ENCODE measurements at places on chromosomes 7 and 10.

DNA sequence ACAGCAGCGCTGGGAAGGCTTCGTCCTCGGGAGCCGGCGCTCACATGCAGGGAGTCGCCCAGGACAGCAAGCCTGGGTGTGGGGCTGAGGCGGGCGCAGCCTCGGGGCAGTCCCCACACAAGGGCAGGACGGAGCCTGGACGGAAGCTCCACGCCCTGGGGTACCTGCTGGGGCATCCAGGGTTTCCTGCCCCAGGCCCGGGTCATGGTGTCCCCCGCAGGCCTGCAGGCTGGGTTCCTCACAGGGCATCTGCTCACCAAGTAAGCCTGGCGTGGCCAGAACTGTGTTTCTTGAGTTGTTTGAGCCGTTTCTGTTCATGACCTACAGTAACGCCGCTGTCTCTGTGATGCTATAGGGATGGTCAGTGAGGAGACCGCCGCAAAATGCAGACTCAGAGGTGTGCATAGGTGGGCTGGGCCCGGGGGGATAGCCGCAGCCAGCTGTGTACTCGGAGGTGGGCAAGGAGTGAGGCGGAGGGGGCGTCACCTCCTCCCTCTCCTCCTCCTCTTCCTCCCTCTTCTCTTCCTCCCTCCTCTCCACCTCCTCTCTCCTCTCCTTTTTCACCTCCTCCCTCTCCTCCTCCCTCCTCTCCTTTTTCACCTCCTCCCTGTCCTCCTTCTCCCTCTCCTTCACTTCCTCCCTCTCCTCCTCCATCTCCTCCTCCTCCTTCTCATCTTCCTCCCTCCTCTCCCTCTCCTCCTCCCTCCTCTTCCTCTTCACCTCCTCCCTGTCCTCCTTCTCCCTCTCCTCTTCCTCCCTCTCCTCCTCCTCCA, 438.9 kb downstream of the DNAJB6 start:
- no peak for DNase-seq

GRCh38 chr10:35335133-35336083, 901 bp upstream of the CCNY start:
- no peak for DNase-seq

- DNase-seq, result no peak
Observed at GRCh38 chr10:125164421-125164820, 4.1 kb upstream of the CTBP2 start.

- no peak for DNase-seq
Observed at GRCh38 chr7:134463751-134464150, 4.9 kb upstream of the AKR1B1 start.

GRCh38 chr7:31362401-31362800, 21.9 kb upstream of the NEUROD6 start:
- no peak for DNase-seq

GRCh38 chr10:78919181-78919966, 149.4 kb upstream of the ZMIZ1 start:
- no peak for DNase-seq

DNA sequence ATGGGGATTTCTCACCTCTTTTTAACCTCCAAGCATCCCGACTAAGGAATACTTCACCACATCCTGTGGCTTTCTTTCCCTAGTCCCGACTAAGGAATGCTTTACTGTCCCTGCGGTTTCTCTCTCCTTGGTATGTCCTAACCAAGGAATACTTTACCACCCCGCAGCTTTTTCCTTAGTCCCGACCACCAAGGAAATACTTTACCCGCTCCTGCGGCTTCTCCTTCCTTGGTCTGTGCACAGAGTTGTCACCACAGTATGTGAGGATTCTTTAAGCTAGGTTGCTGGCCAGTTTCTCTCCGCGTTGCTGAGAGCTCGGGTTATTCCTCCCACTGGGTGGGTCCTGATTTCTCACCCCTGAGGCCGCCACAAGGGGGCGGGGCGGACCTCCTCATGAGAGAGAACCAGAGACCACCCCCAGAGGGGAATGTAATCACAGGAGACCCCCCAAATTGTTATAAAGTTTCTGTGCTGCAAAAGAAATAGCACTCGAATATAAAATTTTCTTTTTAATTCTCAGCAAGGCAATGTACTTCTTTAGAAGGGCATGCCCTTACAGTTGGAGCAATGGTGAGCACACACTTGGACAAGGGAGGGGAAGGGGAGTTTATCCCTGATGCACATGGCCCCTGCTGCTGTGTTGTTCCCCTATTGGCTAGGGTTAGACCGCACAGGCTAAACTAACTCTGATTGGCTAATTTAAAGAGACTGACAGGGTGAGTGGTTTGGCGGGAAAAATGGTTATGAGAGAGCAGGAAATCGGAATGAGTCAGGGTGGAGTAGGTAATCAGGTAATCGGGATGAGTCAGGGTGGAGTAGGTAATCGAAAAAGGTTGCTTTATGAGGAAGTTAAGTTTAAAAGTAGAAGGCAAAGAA, 12.8 kb downstream of the SUGCT start:
- DNase-seq, result no peak

DNA sequence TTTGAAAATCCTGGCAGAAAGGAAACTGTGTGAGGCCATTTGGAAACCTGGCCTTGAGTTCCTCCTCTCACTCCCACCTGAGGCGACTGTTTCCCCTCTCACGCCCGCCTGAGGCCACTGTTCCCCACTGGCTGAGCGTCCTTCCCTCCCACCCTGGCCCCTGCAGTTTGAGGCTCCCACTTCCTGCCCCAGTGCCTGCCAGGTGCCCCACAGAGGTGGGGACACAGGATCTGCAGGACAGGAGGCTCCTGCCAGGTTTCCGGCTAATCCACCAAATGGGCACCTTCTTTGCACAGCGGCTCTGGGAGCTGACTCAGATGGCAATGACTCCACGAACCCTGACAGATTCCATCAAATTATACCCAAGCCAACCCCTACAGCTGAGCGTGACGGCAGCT, 24.3 kb upstream of the LARP4B start:
- DNase-seq, result no peak

DNA sequence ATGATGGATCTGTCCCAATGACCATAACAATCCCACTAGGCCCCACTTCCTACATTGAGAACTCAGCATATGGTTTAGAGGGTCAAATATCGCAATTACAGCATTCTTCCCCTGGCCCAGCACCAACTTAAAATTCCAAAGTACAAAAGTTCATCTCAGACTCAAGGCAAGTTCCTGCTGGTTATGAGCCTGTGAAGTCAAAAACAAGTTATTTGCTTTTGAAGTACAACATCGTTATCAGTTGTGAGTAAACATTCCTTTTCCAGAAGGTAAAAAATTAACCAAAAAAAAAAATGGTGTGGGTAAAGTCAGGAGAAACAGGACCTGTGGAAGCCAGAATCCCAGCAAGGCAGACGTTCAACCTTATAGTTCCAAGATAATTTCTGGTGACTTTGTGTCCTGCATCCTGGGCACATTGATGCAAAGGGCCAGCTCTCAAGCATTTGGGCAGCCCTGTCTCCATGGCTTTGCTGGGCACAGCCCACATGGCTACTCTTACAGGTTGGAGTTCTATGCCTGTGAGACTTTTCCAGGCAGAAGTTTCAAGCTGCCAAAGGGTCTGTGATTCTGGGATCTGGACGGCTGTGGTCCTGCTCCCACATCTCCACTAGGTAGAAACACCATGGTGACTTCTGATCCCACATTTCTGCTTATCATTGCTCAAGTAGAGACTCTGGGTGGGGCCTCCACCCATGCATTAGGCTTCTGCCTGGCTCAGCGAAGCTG, 37.5 kb downstream of the AKR1C8 start:
- DNase-seq, result no peak

DNA sequence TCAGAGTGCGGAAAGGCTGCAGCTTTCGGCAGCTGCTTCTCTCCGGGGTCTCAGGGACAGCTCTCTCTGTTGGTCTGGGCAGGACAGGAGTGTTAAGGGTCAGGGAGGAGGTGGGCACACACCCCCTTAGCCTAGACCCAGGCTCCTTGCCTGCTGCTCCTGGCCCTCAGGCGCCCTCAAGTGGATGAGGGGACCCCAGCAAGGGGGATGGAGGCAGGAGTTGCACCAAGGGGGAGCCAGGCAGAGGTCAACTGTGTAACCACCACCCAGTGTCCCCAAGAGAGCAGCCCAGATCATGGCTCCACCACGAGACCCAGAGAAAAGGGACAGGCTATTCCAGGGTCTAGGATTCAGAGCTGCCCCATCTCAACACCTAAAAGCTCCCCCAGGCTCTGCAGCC, 26.9 kb downstream of the SPOCK2 start:
- DNase-seq, result no peak

DNA sequence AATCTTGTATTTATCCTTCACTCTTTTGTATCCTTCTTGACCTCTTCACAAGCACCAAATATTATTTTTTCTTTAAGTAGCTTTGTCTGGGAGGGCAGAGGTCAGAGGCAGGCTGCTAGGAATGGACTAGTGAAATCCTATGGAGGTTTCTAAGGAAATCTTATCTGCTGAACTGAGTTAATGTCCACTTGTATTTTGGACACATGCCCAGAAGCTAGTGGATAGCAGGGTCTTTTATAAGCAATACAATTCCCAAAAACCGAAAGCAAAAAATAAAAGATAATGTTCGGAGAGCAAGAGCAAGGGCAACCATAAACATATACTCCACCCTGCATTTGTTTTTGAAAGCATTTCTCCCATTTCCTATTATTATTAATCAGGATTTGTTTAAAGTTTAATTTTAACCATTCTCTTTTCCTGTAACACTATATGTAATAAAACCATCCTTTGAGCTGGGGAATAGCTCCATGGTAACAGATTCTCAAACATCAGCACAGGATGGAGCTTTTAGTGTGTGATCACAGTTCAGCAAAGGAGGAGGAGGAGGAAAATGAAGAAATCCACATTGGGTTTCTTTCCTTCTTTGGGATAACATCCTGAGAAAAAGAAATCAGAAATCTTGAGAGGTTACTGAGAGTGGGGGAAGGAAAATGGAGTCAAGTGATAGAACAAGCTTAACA, 328.2 kb upstream of the LRRN3 start:
- DNase-seq, result no peak

- DNase-seq, result no peak
Observed at GRCh38 chr7:141557360-141557759, 6.2 kb downstream of the AGK start.

- no peak for DNase-seq
Observed at GRCh38 chr10:132904181-132904813, 38.1 kb downstream of the CFAP46 start.

- no peak for DNase-seq
Observed at GRCh38 chr7:139104091-139104450, 5.4 kb downstream of the ZC3HAV1 start.

DNA sequence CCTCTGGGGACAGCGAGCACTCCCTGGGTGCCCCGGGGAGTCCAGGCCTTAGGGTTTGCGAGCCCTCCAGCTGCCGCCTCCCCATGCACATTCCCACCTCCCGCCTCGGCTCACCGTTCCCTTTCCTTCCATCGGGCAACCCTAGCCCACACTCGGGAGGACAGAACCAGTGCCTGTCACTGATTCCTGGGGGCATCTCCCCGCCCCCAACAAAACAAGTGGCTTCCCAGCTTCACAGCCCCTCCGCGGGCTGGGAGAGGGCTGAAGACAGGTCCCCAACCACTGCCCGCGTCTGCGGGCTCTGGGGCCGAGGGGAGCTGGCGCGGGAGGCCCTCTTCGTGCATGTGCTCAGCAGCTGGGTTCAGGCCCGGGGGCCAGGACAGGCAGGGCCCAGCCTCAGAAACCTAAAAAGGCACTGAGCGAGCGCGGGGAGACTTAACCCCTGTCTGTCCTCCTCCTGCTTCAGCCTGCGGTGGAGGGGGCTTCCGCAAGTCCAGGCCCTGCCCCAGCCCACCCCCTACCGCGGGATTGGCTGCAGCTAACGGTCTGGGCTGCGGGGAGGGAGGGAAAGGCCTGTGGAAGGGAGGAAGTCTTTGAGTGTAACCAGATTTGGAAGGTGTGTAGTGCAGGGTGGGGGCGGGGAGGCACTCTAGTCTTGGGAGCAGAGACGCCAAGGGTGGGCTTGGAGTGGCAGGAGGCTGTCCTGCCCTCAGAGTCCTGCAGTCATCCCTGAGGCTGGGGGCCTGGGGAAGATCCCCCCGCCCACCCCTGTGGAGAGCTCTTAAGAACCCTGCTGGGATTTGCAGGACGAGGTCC, 1.2 kb downstream of the FLNC start:
- no peak for DNase-seq

DNA sequence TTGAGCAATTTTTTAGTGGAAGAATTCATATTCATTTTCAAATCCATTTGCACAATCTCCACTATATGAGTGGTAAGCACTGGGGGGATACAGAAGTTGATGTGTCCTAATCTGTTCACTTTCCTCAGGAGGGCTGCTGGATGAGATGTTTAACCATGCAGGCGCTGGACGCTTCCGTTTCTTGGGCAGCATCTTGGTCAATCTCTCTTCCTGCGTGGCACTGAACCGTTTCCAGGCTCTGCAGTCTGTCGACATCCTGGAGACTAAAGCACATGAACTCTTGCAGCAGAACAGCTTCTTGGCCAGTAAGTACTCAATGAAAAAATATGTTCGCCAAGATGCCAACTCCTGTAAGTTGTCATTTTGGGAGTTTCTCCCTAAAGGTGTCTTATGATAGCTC, 179.3 kb downstream of the ABCA13 start:
- DNase-seq, result no peak

DNA sequence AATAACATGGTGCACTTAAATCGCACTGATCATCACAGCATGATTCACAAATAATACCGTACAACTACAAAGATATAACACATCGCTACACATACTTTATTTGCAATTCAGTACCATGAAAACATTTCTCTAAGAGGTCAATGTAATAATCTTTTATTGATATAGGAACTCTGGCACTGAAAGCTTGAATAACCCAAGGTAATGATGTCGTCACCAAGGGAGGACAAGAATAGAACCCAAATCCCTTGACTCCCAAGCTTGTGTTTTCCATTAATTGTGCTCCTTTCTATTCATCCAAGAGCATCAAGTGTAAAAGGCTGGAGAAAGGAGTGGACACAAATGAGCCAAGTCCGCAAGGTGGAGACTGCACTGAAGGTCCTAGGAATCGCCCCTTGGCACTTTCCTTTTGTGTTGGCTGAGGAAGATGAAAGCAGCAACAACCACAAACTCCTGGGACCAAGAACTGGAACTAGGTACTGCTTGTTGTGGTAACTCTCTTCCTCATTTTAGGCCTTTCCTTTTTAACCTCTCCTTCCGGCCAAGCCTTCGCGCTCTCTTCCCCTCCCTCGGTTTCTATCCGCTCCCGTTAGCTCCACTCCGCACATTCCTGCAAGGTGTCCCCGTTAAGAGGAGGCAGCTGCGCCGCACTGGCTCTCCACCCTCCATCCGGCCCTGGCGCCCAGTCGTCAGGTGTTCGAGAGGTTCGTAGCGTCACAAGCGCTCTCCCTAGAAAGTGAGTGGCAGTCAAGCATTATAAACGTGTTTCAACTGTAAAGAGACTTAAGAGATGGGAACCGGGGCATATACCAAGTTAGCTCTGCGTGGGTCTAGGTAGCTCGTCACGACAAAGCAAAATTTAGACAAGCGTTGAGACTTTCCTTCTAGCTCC, 1.0 kb upstream of the CBLL1 start:
- DNase-seq, result peak; percentile 13

Measured in cortex of kidney (tissue), 1 donor.